NCI-H1105 (cell line): ENCODE measurements at places on chromosomes 2 and 18.

GRCh38 chr2:24334245-24334633 lies 26.1 kb downstream of the ITSN2 start:
- DNase-seq: no peak

GRCh38 chr18:10194592-10194991 lies 259.8 kb upstream of the APCDD1 start:
- DNase-seq: no peak

DNA sequence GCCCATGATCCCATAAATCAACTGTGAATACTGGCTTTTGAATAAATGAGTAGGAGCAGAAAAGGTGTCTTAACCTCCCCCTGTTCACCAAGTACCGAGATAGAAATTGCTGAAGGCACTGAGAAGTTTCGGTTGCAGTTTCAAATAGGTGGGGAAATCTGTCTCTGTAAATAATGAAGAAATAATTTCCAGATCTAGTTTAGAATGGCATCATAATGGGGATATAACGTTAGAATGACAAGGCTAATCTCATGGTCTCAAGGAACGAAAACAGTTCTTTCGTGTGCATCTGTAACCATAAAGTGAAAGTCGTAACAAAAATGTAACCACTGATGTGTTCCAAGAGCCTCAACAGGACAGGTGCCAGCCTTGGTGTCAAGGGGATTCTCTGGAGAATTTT lies 49.9 kb upstream of the TMEM18 start:
- DNase-seq: no peak

DNA sequence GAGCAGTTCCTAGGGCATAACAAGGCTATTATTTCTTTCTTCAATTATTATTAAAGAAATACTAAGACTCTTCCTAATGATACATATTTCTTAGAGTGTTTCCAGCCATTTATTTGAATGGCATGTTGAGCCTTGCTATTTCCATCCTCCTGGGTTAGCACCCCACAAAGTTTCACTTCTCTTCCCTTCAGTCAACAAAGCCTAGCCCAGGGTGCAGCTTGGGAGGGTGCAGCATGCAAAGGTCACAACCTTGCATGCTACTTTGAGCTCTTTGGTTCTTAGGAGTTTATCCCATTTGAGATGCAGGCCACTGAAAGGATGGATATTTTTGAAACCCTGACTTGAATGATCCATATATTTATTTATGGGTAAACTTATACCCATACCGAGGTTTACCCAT lies 454.4 kb upstream of the MEIS1 start:
- DNase-seq: no peak

DNA sequence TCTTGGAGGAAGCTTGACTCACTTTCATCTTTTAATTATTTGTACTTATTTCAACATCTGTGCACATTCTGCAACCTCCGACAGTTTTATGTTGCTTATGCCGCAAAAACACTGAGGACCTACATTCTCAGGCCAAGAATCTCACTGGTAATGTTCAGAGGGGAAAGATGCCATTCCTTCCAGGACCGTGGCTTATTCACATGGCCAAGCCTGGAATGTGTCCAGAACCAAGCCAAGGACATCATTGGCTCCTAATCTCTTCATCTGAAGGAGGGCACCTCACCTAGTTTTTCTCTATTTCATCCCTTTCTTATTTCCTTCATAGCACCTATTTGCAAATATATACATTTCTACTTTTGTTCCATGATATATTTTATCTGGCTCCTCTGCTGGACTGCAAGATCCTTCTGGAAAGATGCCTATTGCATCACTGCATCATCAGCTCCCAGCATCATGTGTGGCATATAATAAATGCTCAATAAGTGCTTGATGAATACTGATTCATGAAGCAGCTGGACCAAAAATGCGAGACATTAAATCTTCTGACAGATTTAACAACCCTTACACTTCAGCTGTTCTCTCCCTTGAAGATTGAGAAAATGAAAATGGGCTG lies 377.1 kb downstream of the TNS1 start:
- DNase-seq: no peak

- no peak for DNase-seq
Measured at GRCh38 chr2:216059233-216059834, 22.3 kb downstream of the PECR start.

- DNase-seq: no peak
Measured at GRCh38 chr2:44498551-44498950, 136.8 kb downstream of the CAMKMT start.

- no peak for DNase-seq
Measured at GRCh38 chr2:96526101-96526591, 10.4 kb upstream of the ARID5A start.

GRCh38 chr2:217399291-217399690 lies 539.4 kb upstream of the TNP1 start:
- DNase-seq: no peak

DNA sequence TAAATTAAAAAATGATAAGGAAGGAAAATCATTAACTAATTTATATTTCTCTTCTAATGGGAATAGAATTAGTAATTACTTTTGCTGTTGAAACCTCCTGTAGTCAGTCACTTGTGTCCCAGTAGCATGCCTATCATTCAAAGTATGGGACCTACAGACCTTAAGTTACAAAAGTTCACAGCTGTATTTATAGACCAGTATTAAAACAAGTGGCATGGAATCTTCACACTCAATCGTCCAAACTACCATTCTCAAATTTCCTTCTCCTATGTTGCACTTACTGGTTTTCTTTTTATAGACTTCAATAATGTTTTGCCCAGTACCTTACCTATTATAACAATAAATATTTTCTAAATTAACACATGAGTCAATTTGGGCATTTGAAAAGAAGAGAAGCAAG lies 639.9 kb downstream of the ERBB4 start:
- DNase-seq: no peak

DNA sequence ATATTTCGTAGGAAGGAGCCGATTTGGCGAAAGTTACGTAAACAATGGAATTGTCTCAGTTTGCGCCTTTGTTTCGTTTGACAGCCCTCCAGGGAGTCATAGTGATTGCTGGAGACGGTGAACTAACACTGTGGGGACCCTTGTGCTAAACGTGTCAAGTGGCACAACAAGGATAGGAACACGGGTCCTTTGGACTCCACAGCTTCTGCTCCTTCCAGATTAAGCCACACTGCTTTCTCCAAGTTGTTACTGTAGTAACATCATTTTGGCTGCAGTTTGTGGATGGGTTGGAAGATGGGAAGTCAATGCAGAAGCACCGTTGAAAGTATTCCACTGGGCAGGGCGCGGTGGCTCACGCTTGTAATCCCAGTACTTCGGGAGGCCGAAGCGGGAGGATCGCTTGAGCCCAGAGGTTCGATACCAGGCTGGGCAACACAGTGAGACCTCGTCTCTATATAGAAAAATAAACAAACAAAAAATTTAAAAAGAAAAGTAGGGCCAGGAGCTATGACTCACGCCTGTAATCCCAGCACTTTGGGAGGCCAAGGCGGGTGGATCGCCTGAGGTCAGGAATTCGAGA lies 636 bp upstream of the IMMT start:
- DNase-seq: no peak

DNA sequence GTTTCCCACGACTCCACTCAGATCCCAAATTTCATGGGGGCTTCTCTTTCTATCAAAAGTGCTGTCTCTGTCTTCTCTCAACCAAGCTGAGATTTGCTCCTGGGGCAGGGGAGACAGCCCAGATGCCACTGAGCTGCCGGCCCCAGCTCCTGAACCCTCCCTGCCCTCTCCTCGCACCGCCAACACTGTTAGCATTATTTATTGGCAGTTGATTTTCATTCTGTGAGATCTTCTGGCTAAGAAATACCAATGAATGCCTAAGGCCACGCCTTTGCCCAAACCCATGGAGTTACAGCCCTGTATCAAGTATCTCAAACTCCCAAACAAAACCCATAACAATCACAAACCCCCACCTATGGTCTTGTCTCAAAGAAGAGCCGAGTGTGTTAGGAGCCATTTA lies 153.0 kb upstream of the TWIST2 start:
- DNase-seq: no peak
